ENCODE measurements at places on chromosomes 7 and 10.
A peak's percentile ranks its signal among the peaks of the same experiment; 100 is the strongest.

- no peak for DNase-seq
These were observed 42.4 kb upstream of the GDF10 start for GRCh38 chr10:47257396-47258120.

DNA sequence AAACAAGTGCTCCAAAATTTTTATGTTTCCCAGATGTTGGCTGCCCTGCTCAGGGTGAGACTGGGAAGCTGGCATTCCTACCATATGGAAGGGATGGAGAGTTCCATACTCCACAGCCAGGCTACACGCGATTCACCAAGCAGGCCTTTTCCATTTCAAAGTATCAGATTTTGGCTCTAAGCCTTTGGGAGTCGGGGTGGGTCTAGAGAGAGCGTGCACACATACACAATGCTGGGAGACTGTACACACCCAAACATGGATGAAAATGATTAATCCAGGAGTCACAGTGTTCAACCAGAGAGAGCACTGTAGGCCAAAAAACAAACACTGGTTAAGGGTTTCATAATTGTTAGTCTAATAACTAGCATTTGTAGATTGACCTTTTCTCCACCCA lies 295.0 kb downstream of the BICC1 start:
- DNase-seq, result no peak

DNA sequence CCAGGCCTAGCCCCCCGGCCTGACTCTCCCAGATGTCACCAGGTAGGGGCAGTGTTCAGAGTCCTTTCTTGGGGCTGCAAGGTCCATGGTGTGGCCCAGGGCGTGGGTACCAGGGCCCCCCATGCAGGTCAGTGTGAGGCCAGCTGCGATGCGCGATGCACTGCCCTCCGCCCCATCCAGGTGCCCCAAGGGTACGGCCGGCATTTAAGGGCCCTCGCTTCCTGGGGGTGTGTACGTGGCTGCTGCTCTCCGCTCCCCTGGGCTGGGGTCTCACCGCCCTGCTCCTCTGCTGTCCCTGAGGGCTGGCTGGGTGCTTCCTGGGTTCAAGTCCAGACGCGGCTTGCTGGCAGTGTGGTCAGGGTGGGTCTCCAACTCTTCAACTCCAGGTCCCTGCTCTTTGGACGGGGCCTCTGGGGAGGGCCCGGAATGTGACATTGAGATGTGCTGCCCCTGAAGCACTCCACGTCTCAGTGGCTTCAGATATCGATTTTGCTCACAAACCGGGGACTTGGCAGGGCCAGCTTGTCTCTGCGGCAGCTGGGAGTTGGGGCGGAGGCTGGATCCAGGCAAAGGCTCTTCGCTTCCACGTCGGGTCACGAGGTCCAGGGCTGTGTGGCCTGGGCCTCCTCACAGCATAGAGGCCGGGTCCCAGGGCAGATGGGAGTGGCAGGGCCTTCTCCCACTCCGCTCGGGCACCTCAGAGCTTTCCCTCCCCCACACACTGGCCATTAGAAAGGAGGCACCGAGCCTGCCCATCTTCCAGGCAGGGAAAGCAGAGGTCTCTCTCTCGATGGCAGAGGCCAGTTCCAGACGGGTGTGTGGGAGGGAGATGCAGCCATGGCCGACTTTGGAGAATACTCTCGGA lies 93.2 kb downstream of the UNCX start:
- no peak for DNase-seq

- no peak for DNase-seq
These were observed 353.2 kb downstream of the GPAM start for GRCh38 chr10:111830359-111830758.

DNA sequence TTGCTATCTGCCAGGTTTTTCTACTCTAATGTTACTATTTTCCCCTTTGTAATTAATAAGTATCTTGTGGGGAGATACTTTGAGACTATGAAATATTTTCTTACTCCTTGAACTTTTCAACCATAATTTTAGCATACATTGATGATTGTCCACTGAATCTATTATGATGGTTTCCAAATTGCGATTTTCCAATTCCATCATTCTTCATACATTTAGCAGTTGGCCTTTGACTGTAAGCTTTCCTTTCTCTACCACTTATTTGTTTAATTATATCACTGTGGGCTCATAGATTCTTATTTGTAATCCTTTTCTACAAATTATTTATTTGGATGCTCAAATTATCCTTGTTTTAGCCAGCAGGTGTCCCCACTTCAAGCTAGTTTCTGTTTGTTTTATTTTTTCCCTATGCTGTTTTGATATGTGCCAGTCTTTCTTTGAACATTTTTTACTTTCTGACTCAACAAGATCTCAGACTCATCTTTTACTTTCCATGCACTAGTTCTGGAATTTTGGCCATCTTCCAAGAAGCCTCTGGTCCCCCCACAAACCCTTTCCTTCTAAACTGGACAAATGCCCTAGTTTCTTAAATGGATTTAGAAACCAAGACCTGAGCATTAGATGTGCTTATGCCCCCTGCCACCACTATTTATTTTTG lies 11.4 kb upstream of the MRPS16 start:
- no peak for DNase-seq

DNA sequence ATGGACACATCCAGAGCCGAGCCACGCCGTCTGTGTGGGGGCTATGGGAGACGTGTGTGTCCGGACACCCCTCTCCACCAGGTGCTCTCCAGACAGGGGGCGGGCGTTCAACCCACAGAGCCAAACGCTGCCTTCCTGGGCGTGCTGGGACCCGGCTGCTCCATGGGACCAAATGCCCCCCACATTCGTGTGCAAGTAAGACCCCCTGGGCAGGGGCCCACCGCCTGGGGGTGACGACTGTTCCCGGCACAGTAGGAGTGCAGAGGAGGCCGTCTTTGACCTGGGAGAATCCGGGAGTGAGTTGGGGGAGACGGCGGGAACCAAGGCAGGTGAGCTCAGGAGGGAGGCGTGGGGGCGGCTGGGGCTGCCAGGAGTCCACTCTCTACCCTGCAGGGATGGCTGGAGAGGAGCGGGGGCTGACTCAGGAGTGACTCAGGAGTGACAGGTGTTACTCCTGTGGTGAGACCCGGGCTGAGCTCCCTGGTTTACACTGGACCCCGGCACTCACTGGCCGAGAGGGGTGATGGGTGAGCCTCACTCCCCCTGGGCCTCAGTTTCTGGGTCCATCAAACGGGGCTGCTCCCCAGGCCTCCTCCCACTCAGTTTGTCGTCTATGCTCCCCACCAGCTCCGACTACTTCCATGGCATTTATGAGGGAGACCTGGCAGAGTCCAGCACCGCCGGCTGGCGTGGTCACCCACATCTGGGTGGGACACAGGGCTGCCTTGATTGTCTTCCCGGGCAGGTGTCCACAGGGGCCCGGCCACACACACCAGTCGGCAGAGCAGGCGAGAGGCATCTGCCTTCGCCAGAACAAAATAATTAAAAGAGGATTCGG lies 95.0 kb downstream of the MICALL2 start:
- DNase-seq, result no peak

DNA sequence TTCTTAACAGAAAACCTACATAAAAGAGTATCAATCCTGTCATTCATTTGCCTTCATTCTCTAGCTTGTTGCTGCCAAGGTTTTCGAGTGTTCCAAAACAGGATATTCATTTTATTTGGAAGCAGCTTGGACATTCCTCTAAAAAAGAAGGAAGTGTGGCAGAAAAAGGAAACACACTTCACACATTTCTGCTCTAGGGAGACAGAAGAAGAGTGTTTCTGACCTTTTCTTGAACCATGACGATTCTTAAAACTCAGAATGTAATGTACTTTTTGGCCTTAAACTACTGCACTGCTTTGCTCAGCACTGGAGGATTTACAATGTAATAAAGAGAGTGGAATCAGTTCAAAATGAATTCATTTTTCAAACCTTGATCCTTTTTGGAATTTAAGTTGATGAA lies 81.3 kb downstream of the SEMA3A start:
- no peak for DNase-seq

DNA sequence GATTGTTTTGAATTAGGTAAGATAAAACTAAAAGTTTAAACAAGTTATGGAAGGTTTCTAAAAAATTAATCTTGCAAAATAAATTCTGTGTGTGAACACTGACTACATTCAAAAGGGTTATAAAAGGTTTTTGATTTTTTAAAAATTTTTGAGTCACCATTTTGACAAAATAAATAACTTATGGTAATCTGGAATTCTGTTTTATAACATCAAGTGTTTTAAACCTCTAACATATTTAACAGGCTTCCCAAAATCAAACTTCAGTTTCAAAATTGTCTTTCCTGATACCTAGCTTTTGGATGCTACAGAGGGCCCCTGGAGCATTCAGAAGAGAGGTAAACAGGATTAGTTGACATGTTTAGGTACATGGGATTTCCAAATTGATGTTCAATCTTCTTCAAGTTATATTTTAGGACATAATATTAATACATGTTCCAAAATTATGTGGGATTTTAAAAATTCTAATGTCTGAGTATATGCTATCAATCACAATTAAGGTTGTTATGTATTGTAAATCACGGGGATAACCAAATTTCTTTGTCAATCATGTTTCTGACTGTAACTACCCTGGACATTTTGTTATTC lies 8.1 kb upstream of the CPA2 start:
- no peak for DNase-seq

DNA sequence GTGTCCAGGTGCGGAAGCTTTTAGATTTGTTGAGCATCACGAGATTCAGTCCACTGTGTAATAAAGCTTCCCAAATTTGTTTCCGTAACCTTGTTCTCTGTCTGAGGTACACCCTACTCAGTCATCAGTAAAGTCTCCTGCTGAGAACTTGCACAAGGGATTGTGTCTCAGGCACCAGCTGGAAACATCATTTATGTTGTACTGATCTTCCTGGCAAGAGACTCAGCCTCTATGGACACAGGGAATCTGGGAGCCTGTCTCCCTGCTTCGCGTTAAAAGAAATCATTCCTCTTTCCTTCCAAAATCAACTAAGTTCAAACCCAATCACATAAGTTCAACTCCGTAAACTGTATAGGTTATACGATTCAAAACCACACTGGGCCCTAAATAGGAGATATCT lies 336.8 kb downstream of the GPR37 start:
- DNase-seq, result no peak

DNA sequence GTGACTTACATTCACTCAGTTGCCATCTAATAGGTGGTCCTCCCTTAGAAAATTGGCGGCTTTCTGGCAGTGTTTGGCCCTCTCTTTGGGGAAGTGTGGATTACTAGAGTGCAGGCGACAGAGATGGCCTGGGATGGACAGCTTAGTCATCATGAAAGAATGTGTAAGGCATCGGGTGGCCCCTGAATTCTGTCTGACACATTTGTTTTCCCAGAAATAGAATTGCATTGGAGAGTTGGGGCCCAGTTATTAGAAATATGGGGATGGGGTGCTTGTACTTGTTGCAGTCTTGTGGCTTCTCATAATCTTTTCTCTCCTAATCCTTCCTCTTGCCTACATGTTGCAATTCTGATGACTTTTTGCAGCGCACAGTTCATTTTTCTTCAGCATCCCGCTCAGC lies 13.8 kb downstream of the TCF7L2 start:
- DNase-seq, result no peak

GRCh38 chr7:81002421-81002820 lies 83.6 kb upstream of the SEMA3C start:
- DNase-seq, result no peak

DNA sequence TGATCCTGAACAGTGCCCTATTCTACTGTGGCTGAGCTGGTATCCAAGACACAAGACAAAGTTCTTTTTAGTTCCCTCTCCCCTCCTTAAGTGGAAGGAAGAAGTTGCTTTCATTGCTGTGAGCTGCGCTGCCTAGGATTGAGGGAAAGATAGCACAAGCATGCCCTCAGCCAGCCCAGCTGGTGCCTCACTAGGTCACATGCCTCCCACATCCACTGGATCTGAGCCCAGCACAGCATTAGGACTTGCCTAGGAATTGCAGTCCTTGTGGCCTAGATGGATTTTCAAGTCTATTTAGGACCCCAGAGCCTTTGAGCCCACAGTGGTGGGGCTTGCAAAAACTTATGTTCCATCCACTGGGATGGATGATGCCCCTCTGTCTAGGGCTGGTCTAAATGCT lies 214.2 kb downstream of the ZNF248 start:
- DNase-seq, result no peak

GRCh38 chr7:24714676-24715010 lies 42.6 kb downstream of the GSDME start:
- DNase-seq, result peak; percentile 32

- DNase-seq, result no peak
These were observed 181.2 kb upstream of the ITGB1 start for GRCh38 chr10:33139181-33139646.

- peak; percentile 79 for DNase-seq
These were observed at the start of gene DLX6 for GRCh38 chr7:97005183-97006054. Gene DLX6, plus strand, starts transcription at chr7:97005553. Its CDS starts 425 bp downstream, at chr7:97005978.

DNA sequence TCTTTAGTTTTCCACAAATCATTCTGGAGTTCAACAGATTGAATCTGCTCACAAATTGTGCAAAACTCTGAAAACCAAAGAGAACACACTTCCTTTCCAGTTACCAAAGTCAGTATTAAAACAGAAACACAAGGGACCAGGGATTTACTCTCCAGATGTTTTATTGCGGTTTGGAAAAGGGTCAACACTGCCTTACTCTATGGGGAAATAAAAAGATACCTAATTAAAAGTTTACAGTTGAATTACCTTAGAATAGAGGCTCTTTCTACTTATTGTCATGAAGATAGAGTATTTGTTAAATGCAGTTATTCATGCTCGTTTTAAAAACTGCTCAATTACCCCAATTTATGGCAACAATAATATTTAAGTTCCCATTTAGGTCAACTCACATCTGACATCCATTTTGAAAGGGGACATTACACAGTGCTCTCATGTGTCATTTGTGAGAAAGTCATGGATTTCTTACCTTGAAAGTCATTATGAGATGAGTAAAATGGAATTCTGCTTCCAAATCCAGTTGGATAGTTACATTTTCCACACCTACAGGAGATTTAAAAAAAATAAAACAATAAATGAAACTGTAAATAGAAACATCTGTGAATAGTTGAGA lies 8.4 kb downstream of the LAMB1 start:
- no peak for DNase-seq

GRCh38 chr10:13991353-13991752 lies 339.4 kb downstream of the FRMD4A start:
- no peak for DNase-seq

GRCh38 chr7:3092468-3092867 lies 48.8 kb upstream of the CARD11 start:
- DNase-seq, result no peak

- no peak for DNase-seq
These were observed 28.0 kb downstream of the TMEM270 start for GRCh38 chr7:73888959-73889358.

GRCh38 chr10:69481305-69481704 lies 30.0 kb downstream of the TSPAN15 start:
- DNase-seq, result no peak

GRCh38 chr10:266974-267425 lies 131.7 kb downstream of the ZMYND11 start:
- peak; percentile 34 for DNase-seq

GRCh38 chr7:43758029-43758821 lies at the start of gene BLVRA:
Gene BLVRA, plus strand, starts transcription at chr7:43758680. Its CDS starts 12,479 bp downstream, at chr7:43771159.
- peak; percentile 77 for DNase-seq

GRCh38 chr7:91267171-91267955 lies 3.1 kb downstream of the FZD1 start:
- DNase-seq, result no peak

- DNase-seq, result no peak
These were observed 285.0 kb upstream of the HABP2 start for GRCh38 chr10:113267619-113268562.

- DNase-seq, result no peak
These were observed 27.7 kb downstream of the DENND11 start for GRCh38 chr7:141674171-141674671.

- DNase-seq, result no peak
These were observed 173.5 kb downstream of the SEMA3E start for GRCh38 chr7:83475420-83475819.

Measured in vagina (tissue), 2 donors.